Activated CD4-positive, alpha-beta T cell treated with anti-CD3 and anti-CD28 coated beads, Interleukin-2, amount 10 ng/mL, durations not matched to agents 7 days and 5 days (primary cell): ENCODE measurements at places on chromosomes 2 and 18. TPM values are rescaled to one million over a fixed set of nuclear protein-coding genes. Genes with fewer than 3 reads are reported as not detected.

- H3K4me3 ChIP-seq, result no peak overlapping the region
- H3K36me3 ChIP-seq, result no peaks in the 10 kb centered on the region
- H3K27me3 ChIP-seq, result peaks cover 3% of the 10 kb centered on the region
Measured at GRCh38 chr18:47772374-47773248, 157.8 kb downstream of the SMAD2 start.

The STPG4 gene
- total RNA-seq, result 0.64 TPM

DNA sequence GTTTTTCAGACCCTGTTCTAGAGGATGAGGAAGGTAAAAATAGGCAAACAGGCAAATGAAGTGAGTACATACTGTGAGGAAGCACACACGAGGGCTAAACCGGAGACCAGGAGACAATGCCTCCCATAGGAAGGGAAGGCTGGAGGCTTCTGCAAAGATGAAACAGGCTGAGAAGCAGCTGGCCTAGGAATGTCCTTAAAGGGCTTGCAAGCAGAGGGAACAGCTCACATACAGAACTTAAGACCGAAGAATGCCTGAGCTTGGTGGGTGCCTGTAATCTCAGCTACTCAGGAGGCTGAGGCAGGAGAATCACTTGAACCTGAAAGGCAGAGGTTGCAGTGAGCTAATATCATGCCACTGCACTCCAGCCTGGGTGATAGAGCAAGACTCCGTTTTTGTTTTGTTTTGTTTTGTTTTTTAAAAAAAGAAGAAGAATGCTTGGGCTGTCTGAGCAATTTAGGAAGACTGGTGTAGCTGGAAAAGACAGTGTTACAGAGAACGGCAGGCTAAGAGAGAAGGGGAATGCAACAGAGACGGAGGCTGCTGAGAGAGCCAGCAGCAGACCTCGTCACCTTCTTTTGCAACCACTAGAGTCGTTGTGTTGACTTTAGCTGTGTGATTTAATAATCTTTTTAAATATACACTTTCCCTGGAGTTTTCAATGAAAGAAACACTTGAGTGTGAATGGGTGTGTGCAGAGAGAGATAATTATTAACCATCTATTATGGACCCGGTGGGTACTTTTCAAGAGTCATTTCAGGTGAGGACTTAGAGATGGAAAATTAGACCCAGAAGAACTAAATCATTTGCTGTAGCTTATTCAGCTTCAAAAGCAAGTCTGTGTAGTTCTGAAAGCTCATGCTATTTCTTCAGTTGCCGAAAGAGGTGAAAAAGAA is 232.8 kb downstream of the GALR1 start:
- no peak overlapping the region for H3K4me3 ChIP-seq
- no peaks in the 10 kb centered on the region for H3K4me1 ChIP-seq
- H3K27ac ChIP-seq, result no peak overlapping the region
- H3K27me3 ChIP-seq, result peaks cover 6% of the 10 kb centered on the region
- no peaks in the 10 kb centered on the region for H3K36me3 ChIP-seq

The EGR4 gene
- not detected for total RNA-seq

DNA sequence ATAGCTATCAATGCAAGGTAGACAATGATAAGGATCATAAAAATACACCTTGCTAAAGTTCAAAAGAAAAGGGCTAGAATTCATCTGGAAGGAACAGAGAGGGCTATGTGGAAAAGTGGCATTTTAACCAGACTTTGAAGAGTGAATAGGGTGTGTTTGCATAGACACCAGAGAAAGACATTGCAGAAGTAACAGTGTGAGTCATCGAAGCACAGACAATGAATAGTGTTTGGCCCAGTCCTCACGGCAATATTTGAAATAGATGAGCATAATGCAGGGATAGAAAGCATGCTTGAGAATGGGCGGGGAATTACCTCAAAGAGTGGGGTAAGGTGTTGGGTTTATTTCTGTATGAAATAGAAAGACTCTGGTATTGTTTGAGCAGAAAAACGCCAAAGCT is 24.2 kb downstream of the MYT1L start:
- no peak overlapping the region for H3K27ac ChIP-seq
- no peaks in the 10 kb centered on the region for H3K27me3 ChIP-seq

The C2orf15 gene
- 1.2 TPM for total RNA-seq

- no peaks in the 10 kb centered on the region for H3K36me3 ChIP-seq
- H3K27ac ChIP-seq, result no peak overlapping the region
- H3K4me1 ChIP-seq, result no peaks in the 10 kb centered on the region
- H3K4me3 ChIP-seq, result no peak overlapping the region
- DNase-seq, result no peak
- peaks cover 9% of the 10 kb centered on the region for H3K27me3 ChIP-seq
Measured at GRCh38 chr18:46449033-46449432, 208.0 kb downstream of the LOXHD1 start.
